ENCODE measurements at places on chromosomes 11 and 22.

DNA sequence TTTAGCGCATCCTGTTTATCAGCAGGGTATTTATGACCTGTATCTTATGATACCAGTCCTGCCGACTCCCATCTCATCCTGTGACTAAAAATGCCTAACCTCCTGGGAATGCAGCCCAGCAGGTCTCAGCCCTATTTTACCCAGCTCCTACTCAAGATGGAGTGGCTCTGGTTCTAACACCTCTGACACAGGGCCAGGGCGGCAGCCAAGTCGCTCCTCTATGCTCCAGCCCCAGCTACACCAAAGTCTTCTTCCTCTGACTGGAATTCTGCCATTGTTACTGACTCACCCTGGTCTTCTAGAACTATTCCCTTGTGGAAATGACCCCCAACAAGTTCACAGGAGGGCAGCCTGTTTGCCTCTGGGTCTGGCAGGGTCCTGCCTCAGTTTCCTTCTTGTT, 7.9 kb upstream of the C1QTNF6 start:
- peak; percentile 22 for DNase-seq

DNA sequence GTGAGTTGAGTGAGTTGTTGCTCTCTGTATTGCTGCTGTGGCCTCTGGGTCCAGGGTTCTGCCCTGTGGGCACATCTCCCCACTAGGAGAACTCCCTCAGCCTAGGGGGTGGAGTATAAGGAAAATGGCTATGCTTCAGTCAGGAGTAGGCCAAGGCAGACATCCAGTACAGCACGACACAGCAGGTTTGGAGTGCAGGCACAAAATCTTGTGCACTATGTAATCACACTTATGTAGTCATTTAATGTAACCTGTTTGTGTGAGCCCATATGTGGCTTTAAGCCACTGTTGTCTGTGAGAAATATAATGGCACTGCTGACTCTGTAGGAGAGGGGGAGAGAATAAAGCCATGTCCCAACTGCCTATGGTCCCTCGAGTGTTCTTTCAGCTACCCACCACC, 90.1 kb downstream of the CCDC83 start:
- no peak for DNase-seq

GRCh38 chr11:76724171-76724768, 53.7 kb upstream of the LRRC32 start:
- no peak for DNase-seq

DNA sequence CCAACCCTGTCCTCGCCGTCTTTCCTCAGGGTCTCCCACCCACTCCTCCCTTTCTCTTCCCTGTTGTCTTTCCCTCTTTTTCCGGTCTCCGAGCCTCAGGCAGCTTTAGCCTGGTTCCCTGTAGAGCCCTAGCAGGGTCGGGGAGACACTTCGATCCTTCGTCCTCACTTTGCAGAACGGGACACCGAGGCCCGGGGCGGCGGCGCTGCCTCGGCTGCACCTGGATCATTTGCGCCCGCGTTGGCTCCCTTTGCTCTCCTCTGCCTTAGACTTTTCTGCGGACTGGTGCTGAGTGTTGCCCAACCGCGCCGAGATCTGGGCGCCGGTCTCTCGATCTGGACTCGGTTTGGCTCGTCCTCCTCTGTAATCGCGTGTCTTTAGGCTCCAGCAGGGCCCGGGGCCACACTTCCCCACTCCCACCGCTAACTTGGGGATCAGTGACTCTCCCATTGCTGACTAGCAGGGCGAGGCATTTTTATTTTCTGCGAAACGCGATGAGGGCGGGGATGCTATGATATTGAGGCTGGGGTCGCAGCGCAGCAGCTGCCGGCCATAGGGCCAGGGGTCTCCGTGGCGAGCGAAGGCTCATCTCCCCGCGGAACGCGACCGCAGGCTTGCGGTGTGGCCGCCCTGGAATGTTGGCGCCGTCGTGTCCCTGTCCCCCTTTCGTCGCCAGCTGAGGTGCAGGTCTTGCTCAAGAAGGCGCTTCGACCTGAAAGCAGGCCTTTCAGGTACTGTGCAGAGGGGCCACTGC, 1.6 kb upstream of the E2F8 start:
- no peak for DNase-seq

GRCh38 chr11:17578296-17578695, 31.2 kb downstream of the OTOG start:
- DNase-seq: no peak

- DNase-seq: peak; percentile 84
Observed at GRCh38 chr22:37904572-37905533, 1.2 kb upstream of the MICALL1 start.

- DNase-seq: no peak
Observed at GRCh38 chr11:27553186-27553585, 46.6 kb upstream of the LIN7C start.

DNA sequence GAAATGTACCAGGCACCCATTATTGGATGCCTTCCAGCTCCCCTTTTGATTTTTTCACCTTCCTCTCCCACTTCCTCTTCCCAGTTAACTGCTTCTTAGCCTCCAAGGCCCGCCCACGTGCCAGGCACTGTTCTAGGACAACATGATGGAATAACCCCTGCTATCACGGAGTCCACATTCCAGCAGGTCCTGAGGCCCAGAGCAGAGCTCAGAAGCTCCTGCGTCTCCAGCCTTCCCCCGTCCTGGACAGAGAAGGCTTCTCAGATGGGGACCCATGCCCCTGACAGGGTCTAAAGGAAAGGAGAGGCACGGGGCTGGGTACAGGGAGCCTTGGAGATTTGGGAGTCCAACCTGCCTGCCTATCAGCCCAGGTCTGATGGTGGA, 29.1 kb downstream of the TRIM29 start:
- DNase-seq: no peak

DNA sequence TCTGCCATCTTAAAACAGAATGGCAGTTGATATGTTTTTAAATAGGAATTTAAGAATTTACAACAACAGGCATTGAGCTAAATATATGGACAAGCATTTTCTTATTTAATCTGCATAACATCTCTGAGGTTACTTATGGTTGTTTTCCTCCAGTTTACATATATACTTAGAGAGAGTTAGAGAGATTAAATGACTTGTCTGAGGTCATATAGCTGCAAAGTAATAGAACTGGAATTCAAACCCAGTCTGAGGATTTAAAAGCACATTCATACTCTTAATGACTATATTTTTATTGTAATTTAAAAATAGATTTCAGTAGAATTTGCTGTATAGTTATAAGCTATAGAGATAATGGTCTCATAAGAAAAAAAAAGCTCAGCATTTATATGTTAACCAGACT, 81.4 kb upstream of the GRIK4 start:
- DNase-seq: no peak

GRCh38 chr11:17443423-17443822, 33.2 kb downstream of the ABCC8 start:
- no peak for DNase-seq

- DNase-seq: peak; percentile 73
Observed at GRCh38 chr11:61730240-61730994, 22.0 kb upstream of the MYRF start.

- DNase-seq: peak; percentile 29
Observed at GRCh38 chr11:12581923-12582322, 92.3 kb upstream of the TEAD1 start.

DNA sequence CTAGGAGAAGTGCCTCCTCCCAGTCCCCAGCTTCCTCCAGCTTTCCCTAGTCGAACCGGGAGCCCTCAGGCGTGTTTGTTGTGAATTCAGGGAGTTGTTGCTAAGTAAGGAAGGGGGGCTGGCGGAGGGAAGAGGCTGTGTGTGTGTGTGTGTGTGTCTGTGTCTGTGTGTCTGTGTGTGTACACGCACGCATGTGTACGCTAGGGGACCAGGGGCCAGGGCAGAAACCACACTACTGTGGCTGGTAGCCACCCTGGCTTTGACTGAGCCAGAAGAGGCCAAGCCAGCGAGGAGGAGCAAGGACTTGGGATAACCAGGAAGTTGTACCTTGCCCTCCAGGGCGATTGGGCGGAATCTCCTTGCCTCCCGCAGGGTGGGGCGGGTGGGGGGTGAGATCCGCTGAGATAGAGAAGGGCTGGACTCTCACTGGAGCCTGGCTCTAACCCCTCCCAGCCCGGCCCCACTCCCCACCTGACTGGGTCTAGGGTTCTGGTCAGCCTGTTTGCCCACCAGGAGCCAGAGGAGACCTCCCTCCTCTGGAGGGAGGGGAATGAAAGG, 7.5 kb downstream of the BCL9L start:
- peak; percentile 84 for DNase-seq

DNA sequence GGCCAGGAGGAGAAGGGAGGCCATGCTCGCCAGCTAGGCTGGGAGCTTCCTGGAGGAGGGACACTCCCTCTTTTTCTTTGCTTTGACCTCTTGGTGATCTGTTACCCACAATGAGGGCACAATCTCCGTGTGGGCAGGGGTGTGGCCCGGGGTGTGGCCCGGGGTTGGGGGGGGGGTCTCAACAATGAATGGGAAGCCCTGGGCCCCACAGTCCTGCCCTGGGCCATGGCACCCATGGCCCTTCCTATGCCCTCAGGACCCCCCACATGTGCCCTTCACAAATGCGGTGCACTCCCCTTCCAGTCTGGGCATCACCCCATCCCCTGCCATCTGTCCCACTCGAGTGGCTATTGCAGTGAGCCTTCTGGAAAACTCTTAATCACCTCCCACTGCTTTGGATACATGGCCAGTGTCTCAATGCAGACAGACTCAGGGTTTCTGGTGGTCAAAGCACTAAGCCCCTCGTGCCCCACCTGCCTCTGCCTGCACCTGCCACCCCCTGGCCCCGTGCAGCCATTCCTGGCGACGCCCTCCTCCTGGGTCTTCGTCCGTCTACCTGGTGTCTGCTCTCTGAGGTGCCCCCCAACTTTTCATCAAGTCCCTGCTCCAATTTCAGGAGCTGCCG, 611.3 kb downstream of the TBC1D22A start:
- no peak for DNase-seq

DNA sequence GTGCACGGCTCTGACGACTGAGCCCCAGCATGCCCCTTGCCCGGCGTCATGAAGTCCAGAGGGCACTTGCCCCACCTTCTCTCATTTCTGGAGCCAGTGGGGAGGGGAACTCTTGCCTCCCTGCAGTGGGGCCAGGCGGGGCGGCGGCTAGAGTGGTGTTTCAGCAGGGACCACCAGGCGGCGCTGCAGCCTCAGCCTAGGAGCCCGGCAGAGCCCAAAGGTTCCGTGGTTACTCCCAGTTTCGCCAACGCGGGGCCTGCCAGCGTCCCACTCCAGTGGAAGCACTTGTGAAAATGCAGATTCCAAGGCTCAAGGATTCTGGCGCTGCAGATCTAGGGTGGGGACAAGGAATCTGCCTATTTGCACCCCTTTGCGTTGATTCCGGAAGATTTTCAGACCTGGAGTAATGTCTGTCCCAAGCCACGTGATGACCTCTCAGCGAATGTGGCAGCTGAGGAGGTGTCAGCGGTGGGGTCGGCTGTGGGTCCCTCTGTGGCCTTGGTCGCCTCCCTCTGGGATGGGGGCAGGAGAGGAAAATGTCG, 55.7 kb downstream of the CD82 start:
- peak; percentile 47 for DNase-seq

DNA sequence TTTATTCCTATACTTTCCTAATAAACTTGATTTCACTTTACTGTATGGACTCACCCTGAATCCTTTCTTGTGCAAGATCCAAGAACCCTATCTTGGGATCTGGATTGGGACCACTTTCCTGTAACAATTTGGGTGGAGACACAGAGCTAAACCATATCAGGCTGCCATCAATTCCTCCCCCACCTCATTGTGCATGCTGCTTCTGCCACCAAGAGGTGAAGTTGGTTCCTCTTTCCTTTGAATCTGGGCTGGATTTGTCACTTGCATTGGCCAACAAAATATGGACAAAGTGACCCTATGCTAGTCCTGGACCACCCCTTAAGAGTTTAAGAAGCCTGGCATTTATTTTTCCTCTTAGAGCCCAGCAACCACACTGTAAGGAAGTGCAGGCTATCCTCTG, 39.4 kb upstream of the CEP295 start:
- no peak for DNase-seq

- no peak for DNase-seq
Observed at GRCh38 chr11:77094841-77095365, 7.7 kb upstream of the OMP start.

GRCh38 chr22:46416891-46417580, 81.5 kb downstream of the TRMU start:
- no peak for DNase-seq

DNA sequence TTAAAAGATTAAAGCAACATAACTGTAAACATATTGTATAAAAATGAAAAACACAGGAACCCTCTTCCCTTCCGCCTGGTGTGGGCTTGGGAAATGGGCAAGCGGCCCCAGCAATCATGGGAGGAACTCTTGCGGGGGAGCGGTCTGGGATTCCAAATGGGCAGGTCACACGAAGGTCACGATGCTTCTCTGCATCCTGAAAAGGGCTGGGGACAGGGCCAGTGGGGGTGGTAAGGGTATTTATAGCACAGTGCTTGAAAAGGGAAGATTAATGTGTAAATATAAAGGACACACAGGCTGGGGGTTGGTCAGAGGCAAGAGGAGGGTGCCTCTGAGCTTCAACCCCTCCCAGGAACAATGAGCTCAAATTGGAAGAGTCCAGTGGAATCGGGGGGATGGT, 46.9 kb upstream of the OR4B1 start:
- DNase-seq: no peak

DNA sequence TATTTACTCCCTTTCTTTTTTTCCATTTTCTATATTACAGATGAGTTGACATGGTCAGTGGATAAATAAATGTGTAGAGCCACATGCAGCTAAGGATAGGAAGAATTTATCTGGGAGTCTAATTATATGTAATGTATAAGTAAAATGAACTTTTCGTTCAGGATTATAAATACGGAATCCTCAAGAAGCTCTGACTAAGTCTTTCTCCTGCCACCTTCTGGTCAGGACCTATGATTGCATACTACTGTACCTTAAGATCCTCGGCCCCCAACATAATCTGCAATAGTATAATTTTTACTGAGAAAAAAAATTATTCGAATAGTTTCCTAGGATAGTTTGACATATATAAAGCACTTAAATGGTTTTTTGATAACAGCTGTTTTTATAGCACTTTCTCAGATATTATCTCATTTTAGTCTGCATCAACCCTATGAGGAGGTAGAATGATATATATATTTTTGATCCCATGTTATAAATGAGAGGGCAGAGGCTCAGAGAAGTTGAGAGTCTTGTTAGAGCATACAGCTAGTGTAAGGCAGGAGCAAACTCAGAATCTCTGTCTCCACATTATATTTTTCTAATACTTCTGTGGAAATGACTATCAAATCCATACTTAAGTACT, 36.1 kb downstream of the CCDC90B start:
- peak; percentile 38 for DNase-seq

GRCh38 chr22:30920407-30920806, 48.2 kb downstream of the MORC2 start:
- peak; percentile 64 for DNase-seq

DNA sequence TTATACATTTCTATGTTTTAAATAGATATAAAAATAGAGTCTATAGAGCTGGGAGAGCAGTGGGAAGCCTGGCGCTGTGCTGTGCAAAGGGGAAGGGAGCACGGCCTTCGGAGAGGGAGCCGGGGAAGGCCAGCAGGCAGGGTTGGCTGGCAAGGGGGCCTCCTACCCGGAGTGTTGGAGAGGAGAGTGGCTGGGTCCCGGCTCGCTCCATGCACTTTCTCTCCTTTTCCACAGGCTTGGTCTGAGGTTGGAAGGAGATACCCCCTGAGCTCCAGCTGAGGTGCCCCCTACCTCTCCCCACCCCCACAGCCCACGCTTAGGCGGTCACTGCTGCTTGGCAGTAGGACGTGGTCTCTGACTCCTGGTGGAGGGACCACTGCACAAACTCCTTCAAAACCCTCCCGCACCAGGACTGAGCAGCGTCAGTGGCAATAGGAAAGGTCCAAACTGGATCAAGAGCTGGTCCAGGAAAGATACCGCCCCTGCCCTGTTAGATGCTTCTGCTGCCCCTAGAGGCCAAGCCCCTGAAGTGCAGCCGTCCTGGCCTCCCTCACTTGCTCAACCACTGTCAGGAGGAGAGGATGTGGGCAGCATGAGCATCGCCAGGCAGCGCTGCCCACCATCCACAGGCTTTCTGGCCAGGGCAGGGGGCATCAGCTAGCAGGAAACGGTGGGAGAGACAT, 52.9 kb downstream of the SYT13 start:
- DNase-seq: peak; percentile 52
